ENCODE measurements at places on chromosomes 12 and 14.

- DNase-seq = no peak
Measured at GRCh38 chr12:54598970-54599369, 10.5 kb upstream of the PPP1R1A start.

DNA sequence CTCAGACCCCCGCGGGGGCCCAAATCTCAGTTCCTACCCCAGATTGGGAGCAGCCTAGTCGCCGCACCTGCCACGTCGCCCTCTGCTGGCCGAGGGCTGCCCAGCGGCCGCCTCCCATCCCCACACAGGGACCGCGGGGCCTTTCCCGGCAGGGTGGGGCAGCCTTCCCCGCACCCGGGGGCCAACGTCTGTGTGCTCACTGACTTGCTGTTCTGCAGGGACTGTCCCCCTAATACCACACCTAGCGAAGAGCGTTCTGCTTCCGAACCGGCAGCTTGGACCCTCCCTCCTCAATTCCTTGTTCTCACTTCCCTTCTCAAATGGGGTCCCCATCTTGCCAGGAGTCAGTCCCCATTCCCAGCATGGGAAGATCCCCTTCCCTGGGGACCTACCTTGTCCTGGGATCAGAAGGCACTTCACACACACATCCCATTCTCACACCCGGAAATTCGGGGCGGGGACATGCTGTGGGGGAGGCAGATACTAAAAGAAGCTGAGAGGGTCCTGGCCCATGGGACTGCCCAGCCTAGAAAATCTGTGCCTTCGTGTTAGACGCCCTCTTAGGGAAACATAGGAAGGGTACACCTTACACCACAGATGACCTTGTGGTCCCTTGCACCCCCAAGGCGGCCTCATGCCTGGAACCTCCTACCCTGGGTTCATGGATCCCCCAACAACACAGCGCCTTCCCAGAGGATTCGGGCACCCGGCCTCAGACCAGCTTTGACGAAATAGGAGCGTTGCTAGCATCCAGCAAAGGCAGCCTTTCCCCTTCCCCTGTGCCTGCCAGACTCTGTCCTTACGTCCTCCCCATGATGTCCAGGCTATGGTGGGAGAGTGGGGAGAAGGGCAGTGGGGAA lies 16.4 kb downstream of the ACVRL1 start:
- DNase-seq = peak; percentile 78

DNA sequence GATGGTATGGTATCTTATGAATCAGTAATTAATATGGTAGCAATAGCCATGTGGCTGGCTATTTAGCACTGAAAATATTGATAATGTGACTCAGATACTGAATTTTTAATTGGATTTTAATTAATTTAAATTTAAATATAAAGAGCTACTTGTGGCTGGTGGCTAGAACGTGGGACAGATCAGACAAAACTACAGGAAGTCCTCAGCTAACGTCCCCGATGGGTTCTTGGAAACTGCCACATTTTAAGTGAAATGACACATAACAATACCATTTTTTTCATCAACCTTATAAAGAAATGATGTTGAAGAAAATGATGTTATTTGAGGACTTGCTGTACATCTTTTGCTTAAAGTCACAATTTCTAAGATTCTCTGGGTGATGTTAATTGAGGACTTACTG lies 138.1 kb upstream of the FLRT2 start:
- no peak for DNase-seq

DNA sequence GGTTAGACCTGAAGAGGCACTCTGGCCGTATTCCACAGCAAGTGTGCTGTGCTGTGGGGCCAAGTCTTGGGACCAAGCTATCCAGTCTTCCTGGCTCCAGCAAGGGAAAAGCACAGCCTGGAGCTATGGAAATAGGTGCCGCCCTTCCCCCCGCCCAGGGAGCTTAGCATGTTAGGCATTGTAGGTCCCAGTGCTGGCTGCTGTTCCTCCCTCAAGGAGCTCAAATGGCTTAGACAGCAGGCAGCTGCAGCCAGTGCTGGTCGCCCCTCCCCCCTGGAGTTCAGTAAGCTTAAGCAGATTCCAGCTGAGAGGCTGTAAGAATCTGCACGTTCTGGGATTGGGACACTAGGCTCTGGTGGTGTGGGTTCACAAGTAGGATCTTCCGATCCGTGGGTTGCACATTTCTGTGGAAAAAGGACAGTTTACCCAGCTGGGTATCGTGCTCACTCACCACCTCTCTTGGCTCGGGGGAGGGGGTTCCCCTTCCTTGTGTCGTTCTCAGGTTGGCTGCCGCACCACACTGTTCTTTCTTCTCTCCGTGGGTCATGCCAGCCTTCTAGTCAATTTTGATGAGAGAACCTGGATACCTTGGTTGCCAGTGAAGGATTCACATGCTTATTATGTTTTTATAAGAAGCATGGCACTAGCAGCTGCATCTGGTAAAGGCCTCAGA lies 127.3 kb downstream of the CNTN1 start:
- no peak for DNase-seq

DNA sequence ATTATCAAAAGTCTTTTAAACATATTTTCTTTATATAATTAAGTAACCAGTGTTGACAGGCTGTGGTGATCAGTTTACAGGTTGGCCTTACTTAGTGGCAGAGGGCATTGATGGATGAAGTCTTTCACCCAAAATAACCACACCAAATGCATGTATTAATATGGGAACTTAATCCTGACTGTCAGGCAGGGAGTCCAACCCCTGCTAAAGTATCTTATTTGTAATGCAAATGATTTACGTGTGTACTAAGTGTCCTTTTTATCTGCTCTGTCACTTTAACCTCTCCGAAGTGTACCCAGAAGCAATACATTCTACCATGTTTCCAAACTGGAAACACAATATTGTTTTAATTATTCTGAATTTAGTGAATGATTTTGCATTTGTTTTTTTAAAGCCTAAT lies 1.4 kb downstream of the MYBPC1 start:
- no peak for DNase-seq

All from stimulated activated naive CD8-positive, alpha-beta T cell treated with anti-CD3 and anti-CD28 coated beads, Interleukin-15, Interleukin-2, amounts not matched to agents 100 U/mL and 50 U/mL, for 24 hours (primary cell).